ENCODE measurements at places on chromosomes 13 and 19. TPM values are rescaled to one million over a fixed set of nuclear protein-coding genes. Genes with fewer than 3 reads are reported as not detected.

ZNF324B gene
- 6.6 TPM for total RNA-seq

UBE2L5 gene
- total RNA-seq: not detected

KCNJ14 gene
- 1.2 TPM for total RNA-seq

LIM2 gene
- total RNA-seq: not detected

ZNF667 gene
- total RNA-seq: not detected

FCAR gene
- total RNA-seq: not detected

EBPL gene
- total RNA-seq: 69.9 TPM

KIR3DL2 gene
- total RNA-seq: not detected

TYROBP gene
- not detected for total RNA-seq

TSHZ3 gene
- 3.0 TPM for total RNA-seq

CDX2 gene
- total RNA-seq: 0.64 TPM

ZNF547 gene
- total RNA-seq: 1.4 TPM

SPACA4 gene
- total RNA-seq: not detected

FCER2 gene
- total RNA-seq: not detected

PEAK3 gene
- total RNA-seq: 0.22 TPM

ZNF382 gene
- total RNA-seq: 0.10 TPM

ZNF534 gene
- total RNA-seq: not detected

IGSF23 gene
- 0.53 TPM for total RNA-seq

S1PR5 gene
- total RNA-seq: 1.2 TPM

ZNF841 gene
- 1.6 TPM for total RNA-seq

MYBPC2 gene
- not detected for total RNA-seq

ATXN8OS gene
- not detected for total RNA-seq

SULT2A1 gene
- total RNA-seq: not detected

COX7A1 gene
- total RNA-seq: not detected

NLRP7 gene
- total RNA-seq: 0.02 TPM

KCNK6 gene
- 4.0 TPM for total RNA-seq

PRKCSH gene
- 258 TPM for total RNA-seq

ZNF20 gene
- total RNA-seq: 0.29 TPM

F10 gene
- 0.13 TPM for total RNA-seq

CDC42EP5 gene
- not detected for total RNA-seq

MAB21L1 gene
- not detected for total RNA-seq

ATP4A gene
- not detected for total RNA-seq

KRTDAP gene
- total RNA-seq: not detected

TNFSF9 gene
- total RNA-seq: 4.6 TPM

ITGBL1 gene
- 0.97 TPM for total RNA-seq

THSD1 gene
- 5.4 TPM for total RNA-seq

CD177 gene
- not detected for total RNA-seq

FOXO1 gene
- 12.1 TPM for total RNA-seq

SYNGR4 gene
- 3.0 TPM for total RNA-seq

CACNG8 gene
- 0.47 TPM for total RNA-seq

POSTN gene
- 0.05 TPM for total RNA-seq

HSD17B14 gene
- 16.1 TPM for total RNA-seq

GRWD1 gene
- 112 TPM for total RNA-seq

C19orf85 gene
- not detected for total RNA-seq

RYR1 gene
- total RNA-seq: 6.3 TPM

LMO7 gene
- 43.2 TPM for total RNA-seq

ADPRHL1 gene
- 18.6 TPM for total RNA-seq

ZNF610 gene
- total RNA-seq: not detected

ZNF880 gene
- total RNA-seq: 0.81 TPM

SPRED3 gene
- 2.2 TPM for total RNA-seq

LRFN3 gene
- 21.9 TPM for total RNA-seq

ALOX5AP gene
- total RNA-seq: 11.5 TPM

ZNF221 gene
- total RNA-seq: 0.68 TPM

MAMSTR gene
- 0.50 TPM for total RNA-seq

ZNF568 gene
- 1.2 TPM for total RNA-seq

CRYL1 gene
- 6.7 TPM for total RNA-seq

CLDND2 gene
- total RNA-seq: 3.3 TPM

ZNF845 gene
- 3.3 TPM for total RNA-seq

IPO5 gene
- 80.9 TPM for total RNA-seq
